ENCODE measurements at places on chromosomes 2 and 18.

DNA sequence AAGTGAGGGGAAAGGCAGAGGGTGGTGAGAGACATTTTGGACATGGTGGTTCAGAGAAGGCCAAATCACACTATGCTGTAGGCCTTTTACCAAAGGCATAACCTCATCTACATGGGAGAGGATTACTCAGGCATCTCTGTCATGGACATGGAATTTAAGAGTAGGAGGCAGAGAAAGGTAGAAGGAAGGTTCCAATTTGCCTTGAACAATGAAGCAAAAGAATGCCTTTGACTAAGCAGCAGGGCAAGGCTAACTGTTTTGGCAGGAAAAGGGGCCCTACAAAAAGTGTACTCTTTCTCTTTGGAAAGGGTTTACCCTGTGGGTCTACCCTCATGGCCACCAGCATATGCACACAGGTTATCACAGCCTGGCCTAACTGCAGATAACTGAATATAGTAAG, 45.6 kb upstream of the RNU4ATAC start:
- peak; percentile 16 for DNase-seq

DNA sequence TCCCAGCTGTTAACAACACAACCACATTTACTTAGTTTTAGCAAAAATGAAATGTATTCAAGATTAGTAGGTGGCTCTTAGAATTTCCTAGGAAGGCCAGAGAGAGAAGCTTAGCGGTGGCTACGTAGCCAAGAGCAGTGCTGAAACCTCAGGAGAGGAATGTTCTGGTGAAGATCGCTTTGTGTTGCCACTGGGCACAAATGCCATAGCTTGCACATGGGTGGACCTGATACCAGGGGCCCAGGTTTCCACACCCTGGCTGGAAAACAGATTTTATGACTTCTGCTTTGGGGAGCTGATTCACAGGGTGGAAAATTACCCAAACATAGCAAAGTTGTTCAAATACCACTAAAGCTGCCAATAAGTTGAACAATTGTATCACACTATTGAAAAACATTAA, 43.4 kb downstream of the THUMPD2 start:
- no peak for DNase-seq

DNA sequence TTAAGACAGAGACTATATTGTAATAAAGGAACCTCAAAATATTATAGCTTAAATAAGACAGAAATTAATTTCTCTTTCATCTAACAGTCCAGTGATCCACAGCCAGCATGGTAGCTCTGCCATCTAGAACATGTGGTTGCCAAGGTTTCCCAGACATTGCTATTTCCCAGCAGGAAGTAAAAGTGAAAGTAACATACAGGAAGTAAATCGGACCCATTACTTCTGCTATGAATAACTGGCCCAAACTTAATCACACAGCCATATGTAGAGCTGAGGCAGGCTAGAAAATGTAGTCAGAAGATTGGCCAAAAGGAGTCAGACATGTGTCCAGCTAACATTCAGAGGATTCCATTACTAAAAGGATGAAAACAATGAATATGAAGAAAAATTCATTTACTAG, 71.0 kb downstream of the NOL4 start:
- DNase-seq: peak; percentile 15

GRCh38 chr2:4391013-4391412, 687.6 kb downstream of the DCDC2C start:
- no peak for DNase-seq

DNA sequence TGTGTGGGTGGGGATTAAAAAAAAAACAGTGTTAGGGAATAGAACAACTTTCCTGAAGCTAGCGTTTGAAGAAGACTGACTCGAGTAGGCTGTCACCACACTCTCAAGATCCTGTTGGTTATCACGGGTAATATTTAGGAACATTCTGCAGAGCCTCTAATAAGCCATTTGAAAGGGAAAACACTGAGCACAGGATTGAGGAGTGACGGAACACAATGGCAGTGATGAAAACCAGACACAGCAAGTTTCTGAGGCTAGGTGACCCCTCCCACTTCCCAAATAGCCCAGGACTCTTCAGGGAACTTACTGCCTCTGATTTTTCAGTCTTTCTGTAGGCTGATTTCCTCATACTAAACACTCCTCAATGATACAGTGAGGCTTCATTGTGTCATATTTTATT, 88.2 kb upstream of the TMEM200C start:
- DNase-seq: no peak

- DNase-seq: no peak
These were observed 960 bp upstream of the APOB start for GRCh38 chr2:21044694-21045371.

- DNase-seq: no peak
These were observed 17.7 kb upstream of the ACTR3 start for GRCh38 chr2:113872201-113872600.

DNA sequence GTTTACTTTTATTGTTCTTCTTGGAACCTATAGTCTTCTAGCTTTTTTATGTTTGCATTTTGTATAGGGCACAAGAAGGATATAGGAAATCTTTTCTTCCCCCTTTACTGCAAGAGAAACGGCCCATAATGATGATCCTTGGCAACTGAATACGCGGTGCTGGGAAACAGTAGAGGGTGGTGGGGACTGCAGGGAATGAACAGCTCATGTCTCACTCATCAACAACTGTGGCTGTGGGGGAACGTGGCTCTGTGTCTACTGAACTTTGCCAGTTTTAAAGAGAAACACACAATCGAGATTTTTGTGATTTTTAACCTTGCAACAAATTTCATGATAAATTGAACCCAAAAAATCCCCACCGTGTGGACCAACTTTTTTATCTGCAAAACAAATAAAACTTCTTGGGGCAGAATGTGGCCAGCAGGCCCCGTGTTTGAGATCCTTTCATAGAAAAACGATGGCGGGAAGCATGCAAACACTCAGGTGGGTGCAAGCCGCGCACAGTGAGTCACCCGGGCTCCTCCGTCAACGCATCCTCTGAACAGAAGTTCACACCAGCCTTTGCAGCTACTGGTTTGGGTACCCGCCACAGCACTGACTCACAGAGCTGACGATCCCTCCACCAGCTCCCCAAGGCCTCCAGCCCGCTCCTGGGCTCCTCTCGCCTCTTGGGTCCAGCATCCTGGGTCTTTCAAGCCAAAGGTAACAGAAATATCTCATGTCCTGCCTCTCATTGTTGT, 149.3 kb downstream of the COL6A3 start:
- DNase-seq: no peak

- no peak for DNase-seq
These were observed 236.0 kb downstream of the LDLRAD4 start for GRCh38 chr18:13454363-13455150.

GRCh38 chr2:70531419-70532086, 22.1 kb downstream of the TGFA start:
- no peak for DNase-seq

DNA sequence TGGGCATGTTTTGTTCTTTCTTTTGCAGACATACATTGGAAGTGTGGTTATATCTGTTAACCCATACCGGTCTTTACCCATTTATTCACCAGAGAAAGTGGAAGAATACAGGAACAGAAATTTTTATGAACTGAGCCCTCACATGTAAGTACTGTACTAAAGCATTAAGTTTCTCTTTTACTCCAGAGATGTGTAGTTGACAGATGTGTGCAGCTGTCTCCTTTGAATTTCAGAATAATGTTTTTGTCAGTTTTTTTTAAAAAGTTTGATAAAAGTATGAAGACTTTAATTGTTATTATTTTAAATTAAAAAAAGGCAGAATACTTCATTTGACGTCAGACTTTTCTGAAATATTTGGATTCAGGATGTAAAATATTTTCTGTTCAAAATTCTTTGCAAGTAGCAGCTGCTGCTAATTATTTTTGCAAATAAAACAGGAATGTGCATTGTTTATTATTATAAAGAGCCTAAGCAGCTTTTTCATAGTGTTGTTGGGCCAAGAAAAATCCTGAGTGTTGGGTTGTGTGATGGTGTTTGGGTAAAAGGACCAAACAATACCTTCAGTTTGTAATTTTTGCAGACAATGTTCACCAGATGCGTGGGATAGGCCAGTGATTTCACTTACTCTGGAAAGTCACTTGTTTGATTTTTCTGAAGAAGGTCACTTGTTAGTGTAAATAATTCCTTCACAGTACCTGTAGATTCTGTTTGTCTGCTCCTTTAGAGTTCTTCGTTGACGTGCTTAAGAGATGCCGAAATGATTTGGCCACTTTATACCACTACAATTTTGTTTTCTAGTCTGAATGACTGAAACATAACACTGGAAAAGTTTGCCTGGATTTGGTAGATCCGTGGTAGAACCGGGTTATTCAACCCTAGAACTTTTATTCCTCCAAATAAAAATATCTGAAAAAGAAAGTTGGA, 51.1 kb downstream of the MYO1B start:
- no peak for DNase-seq

DNA sequence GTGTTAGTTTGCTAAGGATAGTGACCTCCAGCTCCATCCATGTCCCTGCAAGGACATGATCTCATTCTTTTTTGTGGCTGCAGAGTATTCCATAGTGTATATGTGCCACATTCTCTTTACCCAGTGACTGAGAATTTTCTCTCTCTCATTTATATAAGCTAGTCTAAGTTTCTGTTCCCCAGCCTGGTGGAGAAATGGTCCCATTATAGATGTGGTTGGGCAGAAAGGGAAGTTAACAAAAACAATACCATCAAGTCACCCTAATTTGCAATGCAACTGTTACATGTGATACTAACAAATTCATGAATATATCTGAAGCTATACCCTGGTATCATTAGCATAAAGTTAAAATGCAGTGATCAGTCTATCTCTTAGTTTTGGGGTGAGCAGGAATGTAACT, 54.0 kb downstream of the DNER start:
- no peak for DNase-seq

GRCh38 chr18:3520230-3521085, 70.5 kb downstream of the TGIF1 start:
- no peak for DNase-seq

DNA sequence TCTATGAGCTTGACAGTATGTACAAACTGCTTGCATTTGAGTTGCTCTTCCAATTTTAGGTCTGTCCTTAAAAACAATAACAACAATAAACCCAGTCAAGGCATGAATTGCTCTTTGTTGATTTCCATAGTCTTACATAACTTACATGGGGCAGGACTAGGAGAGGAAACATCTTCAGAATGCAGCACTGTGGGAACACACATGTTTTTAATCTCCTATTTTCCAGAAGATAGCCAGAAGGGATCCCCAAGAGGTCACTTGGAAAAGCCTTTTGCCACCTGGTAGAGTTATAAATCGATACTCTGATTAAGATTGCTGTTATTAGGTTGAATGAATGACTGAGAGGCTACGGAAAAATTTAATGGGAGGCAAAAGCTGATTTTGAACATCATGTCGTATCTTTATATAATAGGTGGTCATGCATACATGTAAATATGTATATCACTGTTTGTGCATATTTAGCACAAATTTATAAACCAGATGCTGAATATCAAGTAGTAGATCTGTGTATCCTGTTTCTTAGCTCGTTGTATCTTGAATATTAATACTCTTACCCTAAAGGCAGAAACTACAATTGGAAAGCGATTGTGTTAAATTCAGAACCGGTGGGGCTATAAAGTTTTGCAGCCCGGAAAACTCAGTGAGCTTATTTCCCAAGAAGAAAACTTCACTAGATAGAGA, 479.4 kb upstream of the TCF4 start:
- DNase-seq: no peak

- no peak for DNase-seq
These were observed 529.6 kb upstream of the ZEB2 start for GRCh38 chr2:145049475-145049874.

DNA sequence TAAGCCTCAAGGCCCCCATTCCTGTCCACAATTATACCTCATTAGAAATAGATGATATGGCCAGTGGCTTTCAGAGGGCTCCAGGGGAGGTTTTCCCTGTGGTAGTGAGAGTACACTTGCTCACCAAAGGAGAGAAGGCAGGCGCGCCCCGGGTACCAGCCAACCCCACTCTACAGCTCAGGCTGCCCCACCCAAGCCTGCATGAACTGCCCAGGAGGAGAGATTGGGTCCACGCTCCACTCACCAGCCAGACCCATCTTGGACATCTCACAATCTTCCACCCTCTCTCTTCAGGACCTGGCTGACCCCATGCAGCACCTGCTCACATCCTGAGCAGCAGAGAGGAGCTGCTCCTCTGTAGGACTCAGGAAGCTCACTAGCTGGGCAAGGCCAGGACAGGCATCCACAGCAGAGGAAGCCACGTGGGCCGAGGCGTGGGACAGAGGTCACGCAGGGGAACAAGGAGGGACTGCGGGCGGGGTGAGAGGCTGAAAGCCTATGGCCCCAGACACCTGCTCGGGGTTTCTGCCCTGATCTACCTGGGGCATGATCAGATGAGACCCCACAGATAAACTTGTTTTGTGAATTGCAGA, 53.9 kb upstream of the GLI2 start:
- DNase-seq: no peak

GRCh38 chr2:66346231-66346664, 88.7 kb upstream of the MEIS1 start:
- no peak for DNase-seq

DNA sequence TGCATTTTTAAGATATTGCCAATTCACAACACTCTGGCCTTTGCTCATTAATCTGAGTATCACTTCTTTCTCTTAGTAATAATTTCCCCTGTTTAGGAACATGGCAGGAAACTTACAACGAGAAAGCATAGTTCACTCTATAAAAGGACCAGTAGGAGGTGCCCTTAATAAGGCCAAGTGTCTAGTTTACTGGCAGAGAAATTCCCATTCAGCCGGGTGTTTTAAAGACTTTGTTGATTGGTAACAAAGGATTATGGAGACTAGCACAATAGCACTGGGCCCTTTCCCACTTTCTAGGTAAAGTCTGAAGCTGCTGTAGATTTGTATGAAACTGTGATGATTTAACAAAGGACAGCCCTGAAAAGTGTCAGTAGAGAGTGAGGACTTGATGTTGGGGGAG, 3.1 kb downstream of the DCC start:
- DNase-seq: peak; percentile 24
